Hippocampal formation (tissue), 2 donors: ENCODE measurements at places on chromosomes 2 and 18.

- no peak for DNase-seq
Measured at GRCh38 chr18:22844190-22844589, 88.9 kb upstream of the RBBP8 start.

- no peak for DNase-seq
Measured at GRCh38 chr2:105450471-105450870, 51.6 kb upstream of the FHL2 start.

DNA sequence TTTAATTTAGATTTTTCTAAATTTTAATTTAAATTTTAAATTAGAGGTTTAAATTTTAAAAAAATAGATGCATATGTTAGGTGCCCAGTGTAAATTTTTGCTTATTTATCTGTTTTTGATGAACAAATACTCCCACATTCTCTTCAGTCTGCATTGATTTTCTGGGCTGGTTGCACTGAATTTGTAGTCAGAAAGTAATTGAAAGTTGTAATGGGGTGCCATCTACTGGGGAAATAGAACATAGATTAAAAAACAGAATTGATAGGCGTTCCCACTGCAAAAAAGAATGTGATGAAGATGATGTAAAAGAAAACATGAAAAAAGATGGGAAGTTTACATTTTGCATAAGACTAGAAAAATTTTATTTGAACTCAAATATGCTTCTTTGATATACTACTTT is 51.7 kb upstream of the CCDC85A start:
- DNase-seq, result no peak

DNA sequence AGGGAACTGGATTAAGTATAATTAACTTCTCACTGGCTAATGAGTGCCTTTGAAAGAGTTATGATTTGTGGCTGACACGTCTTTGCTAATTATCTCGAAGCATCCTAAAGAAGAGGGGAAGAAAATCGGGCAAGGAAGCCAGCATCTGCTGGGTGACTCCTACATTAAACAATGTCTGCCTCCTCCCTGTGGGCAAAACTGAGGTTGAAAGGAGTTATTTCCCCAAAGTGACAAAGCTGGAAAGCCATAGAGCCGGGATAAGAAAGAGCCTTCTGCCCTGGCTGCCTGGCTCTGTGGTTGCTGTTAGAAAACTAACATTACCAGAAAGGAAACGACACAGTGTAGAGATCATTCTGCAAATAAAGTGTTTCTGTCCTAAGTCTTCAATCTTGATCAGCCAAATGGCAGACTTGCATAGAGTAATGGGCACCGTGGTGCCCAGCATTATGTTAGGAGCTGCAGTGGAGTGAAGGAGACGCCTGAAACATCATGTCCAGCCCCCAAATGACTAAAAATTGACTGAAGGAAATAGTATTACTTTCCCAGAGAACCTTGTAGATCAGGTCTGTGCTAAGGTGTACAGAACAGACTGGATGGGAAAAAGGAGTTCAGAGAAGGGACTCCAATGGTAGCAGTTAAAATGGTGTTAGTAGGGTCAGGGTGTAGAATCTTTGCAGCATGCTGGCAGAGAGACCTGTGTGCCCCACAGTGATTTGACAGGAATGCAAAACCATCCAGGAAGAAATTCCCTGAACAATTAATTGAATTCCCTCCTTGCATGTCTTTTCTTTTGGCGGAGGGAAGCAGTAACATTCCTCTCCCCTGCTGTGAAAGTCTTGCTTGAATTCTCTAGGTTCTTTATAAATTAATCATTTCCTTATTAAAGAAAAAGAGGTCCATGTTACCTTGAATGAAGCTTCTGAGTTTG is 44.4 kb downstream of the ALPK2 start:
- no peak for DNase-seq

DNA sequence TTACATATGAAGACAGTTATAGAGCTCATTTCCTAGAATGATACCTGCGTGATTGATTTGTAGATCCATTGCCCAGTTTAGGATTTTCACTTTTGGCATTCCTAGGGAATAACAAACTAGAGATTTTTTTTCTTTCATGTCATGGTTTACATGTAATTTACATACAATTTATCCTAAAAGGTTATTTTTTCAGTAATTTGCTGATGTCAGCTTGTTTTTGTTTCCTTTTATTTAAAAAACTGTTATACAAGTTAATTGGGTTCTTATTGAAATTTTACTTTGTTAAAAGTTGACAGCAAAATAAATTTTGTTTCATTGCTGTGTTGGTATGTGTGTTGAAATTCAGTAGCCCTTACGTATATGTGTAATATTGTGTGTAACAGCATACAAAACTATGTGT is 23.4 kb downstream of the MTX2 start:
- no peak for DNase-seq

DNA sequence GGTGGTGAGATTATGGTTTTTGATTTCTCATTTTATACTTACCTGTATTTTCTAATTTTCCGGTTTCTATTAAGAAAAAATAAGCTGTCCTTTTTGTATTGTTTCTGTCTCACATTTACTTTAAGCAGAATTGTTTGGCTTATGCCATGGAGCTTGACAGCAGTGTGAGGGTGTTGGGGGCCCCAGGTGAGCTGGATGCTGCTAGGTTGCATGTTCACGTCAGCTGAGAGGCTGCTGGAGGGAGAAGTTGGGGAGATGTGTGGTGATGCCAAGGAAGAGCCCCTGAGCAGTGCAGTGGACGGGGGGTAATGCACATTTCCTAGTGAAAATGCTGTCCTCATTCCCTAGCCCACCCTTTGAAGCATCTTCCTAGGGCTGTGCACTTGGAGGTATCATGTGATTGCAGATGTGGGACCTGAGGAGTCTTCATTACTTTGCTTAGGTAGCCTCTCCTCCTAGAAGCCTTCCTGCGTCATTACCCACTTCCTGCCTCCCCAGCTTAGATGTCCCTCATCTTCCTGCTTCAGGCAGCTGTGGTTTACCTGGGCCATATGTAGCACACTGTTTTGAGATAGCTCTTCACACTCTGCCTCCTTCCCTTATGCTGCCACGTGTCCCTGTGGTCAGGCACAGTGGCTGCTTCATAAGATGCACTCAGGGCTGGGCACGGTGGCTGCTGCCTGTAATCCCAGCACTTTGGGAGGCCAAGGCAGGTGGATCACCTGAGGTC is 16.2 kb downstream of the ATG16L1 start:
- DNase-seq, result no peak

DNA sequence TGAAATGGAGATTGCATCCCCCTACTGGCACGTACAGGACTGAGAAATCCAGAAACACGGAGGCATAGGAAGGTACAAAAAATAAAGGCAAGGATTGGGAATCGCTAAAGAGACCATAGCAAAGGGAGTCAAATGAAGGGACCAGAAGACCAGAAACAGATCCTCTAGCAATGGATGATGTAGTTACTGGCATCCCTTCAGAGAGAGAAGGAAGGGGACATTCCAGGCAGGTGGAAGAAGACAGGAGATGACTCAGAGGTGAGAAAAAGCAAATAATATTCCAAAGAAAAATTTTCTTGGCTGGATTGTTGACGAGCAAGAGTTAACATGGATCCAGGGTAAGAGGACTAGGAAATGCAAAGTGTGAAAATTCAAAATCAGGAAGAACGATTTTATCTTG is 78.4 kb upstream of the FZD7 start:
- DNase-seq, result no peak

DNA sequence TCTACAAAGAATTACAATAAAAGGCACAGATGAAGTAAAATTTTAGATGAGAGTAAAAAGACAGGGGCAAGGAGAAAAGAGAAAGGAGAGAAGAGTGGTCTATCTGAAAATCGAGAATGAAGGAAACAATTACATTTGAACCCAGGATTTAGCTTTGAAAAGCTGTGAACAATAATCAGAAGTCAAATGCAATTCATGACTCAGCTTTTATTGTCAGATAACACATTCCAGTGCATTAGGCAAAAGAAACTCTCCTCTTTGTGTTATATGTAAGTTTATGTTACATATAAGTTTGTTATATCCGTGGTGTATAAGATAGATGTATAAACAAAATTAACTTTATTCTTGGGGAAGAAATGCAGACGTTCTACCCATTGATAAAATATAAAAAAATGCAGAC is 284.5 kb downstream of the GBX2 start:
- DNase-seq, result no peak

DNA sequence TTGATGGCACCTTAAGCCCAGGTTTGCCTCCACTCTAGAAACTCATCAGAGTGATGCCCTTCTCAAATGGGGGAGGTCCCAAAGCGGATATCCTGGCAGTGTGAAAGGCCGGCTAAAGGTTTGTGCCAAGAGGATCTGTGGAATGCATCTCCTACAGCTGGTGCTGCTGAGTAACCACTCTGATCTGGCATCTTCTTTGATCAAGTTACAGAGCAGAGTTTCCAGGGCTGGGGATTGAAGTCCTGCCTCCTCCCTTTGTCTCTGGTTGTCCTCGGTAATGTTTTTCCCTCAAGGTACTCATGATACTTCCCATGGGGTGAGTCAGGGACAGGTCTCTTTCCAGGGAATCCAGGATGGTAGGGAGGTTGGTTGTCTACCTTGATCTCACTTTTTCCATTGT is 24.6 kb downstream of the PRKRA start:
- DNase-seq, result no peak

- no peak for DNase-seq
Measured at GRCh38 chr2:172571245-172571644, 15.4 kb downstream of the PDK1 start.

GRCh38 chr2:121038891-121039616 is 245.9 kb downstream of the TFCP2L1 start:
- DNase-seq, result no peak

- no peak for DNase-seq
Measured at GRCh38 chr2:23564615-23564960, 179.6 kb downstream of the KLHL29 start.

- DNase-seq, result peak; percentile 24
Measured at GRCh38 chr2:70029814-70030409, 57.4 kb upstream of the PCBP1 start.

DNA sequence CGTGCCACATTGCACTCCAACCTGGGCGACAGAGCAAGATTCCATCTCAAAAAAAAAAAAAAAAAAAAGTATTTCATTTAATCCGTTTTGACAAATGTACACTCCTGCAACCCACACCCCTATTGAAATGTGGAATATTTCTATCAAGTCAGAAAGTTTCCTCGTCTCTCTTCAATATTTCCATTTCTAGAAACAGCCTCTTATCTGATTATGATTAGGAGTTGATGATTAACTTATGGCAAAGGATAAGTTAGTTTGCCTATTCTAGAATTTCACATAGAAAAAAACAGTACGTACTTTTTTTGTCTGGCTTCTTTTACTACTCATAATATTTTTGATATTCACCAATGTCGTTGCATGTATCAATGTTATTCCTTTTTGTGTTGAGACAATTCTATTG is 107.1 kb upstream of the DNMT3A start:
- DNase-seq, result no peak

DNA sequence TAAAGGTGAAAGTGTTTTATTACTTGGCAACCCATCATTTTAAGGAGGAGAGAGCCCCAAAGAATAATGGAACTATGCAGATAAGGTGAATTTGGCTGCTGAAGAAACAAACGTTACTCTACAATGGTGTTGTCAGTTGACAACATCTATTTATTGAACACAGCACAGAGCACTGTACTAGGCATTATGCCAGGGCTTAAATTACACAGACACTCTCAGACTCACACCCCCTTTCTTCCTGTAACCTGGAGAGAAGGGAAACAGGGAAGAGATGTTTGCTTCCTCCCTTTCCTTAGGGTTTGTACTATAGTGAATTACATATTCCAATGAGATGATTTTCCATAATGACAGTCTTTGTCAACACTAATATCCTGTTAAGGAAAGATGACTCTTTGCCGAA is 94.0 kb upstream of the ATP5MC3 start:
- no peak for DNase-seq

GRCh38 chr2:104658144-104658835 is 195.6 kb upstream of the POU3F3 start:
- no peak for DNase-seq

DNA sequence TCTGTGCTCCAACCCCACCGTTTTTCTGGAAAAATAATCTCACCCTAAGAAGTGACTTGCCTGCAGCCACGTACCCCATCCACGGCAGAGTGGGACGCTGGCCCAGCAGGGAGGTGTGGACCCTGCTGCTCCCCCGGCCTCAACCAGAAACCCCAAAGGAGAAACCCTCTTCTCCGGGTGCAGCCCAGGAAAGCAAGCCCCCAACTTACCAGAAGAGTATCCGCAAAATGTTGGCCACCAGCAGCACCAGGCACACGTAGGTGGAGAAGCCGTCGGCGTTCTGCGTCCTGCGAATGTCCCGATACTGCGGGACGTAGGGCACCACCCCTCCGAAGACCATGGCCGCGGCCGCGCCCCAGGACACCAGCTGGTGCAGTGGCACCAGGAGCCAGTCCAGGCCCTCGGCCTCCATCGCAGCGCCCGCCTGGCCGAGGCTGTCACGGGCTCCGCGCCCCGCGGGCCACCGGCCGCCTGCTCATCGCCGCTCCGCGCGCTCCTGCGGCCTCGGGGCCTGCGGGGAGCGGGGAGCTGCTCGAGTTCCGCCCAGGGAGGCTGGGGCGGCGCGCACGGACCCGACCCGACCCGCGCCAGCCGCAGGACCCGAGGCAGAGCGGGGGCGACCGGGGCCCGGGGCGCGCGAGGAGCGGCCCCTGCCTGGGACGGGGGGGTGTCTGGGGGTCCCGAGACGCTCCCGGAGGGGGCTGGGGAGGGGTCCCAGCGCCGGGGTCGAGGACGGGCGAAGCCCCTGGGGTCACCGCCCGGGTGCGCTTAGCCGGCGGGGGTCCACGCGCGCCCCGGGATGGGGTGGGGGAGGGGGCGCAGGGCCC is 725 bp downstream of the SLC66A2 start:
- DNase-seq, result no peak

DNA sequence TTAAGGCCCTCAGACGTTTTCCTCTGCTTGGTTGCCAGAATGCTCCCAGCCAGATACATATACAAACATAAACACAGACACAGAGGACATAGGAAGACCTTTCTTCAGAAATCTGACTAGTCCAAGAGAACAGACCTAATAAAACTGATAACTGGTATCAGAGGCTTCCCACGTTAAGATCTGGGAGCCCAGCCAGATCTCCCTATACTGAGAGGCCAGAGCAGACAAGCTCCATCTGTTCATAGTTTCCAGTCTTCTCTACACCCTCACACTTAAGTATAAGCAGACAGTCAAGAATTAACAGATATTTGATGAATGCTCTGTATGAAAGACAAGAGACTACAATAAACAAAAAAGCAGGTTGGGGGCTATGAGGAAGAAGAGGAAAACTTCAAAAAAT is 240.5 kb upstream of the CHAC2 start:
- no peak for DNase-seq

DNA sequence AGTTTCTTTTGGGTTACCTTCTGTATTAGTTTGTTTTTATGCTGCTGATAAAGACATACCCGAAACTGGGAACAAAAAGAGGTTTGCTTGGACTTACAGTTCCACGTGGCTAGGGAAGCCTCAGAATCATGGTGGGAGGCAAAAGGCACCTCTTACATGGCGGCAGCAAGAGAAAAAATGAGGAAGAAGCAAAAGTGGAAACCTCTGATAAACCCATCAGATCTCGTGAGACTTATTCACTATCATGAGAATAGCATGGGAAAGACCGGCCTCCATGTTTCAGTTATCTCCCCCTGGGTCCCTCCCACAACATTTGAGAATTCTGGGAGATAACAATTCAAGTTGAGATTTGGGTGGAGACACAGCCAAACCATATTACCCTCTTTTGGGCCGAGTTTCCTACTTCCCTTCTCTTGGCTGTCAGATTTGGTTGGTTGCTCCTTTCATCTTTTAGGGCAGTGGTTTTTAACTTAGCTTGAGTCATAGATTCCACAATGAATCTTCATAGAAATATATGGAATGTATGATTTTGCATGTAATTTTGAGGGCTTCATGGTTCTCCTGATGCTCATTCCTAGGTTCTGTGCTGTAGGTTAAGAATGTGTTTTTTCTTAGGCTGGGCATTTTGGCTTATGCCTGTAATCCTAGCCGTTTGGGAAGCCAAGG is 44.2 kb downstream of the CEP192 start:
- no peak for DNase-seq
